ENCODE measurements at places on chromosomes 16 and 17.
A peak's percentile ranks its signal among the peaks of the same experiment; 100 is the strongest.

DNA sequence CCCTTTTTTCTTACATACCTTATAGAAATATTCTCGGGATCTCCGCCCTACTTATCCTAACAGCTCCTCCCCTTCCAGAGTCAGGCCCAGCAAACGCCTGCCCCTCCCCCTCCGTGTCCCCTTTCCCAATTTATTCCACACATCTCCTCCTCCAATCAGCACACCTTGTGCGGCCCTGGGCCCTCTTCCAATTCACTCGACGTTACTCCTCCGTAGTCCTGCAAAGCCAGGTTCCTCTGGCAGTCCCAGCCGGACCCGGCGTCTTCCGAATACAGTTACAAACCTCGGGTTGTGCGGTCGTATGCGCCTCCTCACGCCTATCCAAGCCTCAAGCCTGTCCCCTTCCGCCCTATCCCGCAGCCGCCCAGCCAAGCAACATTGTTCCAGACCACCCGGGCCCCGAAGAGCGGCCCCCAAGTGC lies 677 bp downstream of the CBX1 start:
- no peak for DNase-seq

- DNase-seq, result no peak
These were observed 15.9 kb downstream of the CHAD start for GRCh38 chr17:50452630-50453300.

- no peak for DNase-seq
These were observed 27.4 kb downstream of the EMP2 start for GRCh38 chr16:10552998-10553491.

- no peak for DNase-seq
These were observed 218.5 kb upstream of the CIBAR2 start for GRCh38 chr16:85330694-85331188.

DNA sequence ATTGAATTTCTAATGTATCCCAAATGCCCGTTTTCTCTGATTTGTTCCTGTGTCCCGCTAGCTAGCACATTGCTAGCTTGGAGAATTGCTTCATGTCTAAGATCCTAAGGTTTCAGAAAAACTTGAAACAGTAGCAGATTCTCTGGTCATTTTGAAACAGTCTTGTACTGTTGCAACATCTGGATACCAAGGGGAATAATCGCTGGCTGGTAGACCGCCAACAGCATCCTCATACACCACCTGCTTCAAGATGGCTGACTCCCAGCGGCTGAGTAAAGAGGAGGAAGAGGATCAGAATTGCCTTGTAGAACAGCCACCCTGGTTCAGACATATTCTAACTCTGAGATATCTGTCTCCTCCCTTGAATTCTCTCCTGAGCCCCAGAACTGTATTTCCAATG lies 226.7 kb upstream of the ELAC2 start:
- DNase-seq, result no peak

GRCh38 chr16:80940069-80940856 lies 66.4 kb downstream of the CMC2 start:
- DNase-seq, result no peak

GRCh38 chr17:21007646-21008045 lies 35.2 kb downstream of the USP22 start:
- no peak for DNase-seq

GRCh38 chr16:75025761-75026160 lies 26.9 kb downstream of the ZNRF1 start:
- no peak for DNase-seq

DNA sequence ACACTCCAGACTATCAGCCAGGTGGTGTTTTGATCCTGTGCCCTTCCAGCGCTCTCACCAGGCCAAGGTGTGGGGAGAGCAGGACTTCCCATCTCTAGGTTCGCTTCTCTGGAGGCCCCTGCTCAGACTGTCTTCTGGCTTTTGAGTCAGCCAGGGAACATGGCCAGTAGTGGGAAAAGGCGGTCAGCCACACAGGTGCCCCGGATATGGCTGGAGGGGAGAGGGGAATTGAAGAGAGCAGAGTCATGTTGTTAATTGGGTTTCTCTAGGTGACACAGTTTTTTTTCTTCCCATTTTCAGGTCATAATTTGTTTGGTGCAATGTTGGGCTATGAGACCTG lies 1.5 kb downstream of the MINK1 start:
- no peak for DNase-seq

GRCh38 chr17:17816831-17817551 lies 19.8 kb downstream of the SREBF1 start:
- DNase-seq, result no peak

DNA sequence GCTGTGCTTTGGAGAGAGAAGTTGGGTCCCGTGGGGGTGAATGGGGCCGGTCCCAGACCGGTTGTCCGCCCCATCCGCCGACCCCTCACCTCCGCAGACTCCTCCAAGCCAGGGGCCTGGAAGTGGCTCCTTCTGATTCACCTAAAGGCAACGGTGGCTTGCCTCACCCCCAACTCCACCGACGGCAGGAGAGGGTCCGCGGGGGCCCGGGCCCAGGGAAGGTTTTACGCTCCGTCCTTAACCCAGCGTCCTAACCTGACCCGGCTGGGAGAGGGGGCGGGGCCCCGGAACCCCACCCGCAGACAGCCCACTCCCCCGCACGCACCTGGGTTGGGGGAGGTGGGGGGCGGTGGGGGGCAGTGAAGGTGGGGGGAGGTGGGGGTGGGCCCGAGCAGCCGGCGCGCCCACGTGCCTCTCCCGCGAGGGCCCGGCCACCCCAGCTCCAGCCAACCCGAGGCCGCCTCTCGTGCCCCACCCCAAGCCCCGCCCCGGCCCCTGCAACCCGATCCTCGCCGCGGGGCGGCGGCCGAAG lies 12.7 kb upstream of the CD300A start:
- DNase-seq, result no peak

- DNase-seq, result no peak
These were observed 66.2 kb upstream of the LYRM9 start for GRCh38 chr17:27959382-27959709.

DNA sequence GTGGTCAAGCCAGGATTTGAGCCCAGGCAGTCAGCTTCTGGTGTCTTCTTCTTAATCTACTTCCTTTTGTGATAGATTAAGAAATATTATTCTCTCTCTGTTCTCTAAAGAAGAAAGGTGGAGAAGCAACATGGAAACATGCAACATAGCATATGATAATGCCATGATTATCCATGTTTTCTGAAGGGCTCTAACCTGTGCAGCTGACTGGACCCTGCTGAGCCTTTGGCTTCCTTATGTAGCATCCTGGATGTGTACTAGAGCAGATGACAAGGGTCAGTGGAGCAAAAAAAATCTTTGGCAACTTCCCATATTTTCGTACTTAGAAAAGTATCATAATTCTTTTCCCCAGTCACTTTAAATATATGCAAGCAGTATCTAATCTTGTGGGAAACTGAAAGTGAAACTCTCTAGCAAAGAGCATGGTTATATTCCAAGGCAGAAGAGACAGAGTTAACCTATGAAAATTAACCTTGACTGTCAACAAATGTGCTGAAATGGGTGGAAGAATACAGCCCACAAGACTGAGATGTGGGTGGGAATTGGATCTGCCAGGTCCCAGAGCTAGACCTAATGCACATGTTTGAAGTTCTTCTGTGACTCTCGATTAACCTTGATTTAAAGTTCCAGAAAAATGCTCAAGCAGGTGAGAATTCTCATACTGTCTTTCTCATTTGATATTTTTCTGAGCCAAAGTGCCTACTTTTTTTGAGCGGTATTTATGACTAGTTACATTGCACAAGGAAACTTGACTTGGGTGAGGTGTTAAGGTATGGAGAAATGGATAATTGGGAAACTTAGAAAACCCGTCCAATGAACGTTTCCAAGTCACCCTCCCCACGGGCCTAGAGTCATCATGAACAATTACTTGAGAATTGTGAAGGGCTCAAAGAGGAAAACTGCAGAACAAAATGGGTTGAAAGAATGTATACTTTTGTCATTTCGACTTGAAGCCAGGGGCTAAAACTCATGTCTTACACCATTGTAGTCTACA lies 248.6 kb downstream of the FTO start:
- DNase-seq, result no peak

GRCh38 chr17:7794075-7794663 lies 39.8 kb upstream of the KDM6B start:
- no peak for DNase-seq

DNA sequence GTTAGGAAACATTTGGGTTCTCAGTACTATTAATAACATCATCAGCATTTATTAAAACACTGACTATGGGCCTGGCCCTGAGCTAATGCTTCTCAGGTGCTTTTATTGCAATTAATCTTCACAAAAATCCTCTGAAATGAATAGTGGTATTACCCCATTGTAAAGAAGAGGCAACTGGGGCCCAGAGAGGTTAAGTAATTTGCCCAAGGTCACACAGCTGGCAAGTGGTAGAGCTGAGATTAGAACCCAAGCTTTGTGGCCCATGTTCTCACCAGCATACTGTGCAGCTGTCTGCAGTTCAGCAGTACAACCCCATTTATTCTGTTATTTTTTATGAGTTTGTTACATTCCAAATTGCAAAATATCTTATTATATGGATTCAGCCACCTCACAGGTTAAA lies 82.3 kb downstream of the TBC1D16 start:
- DNase-seq, result no peak

GRCh38 chr17:17156107-17156506 lies 50.0 kb downstream of the PLD6 start:
- DNase-seq, result no peak

GRCh38 chr17:50737118-50737698 lies 17.8 kb downstream of the LUC7L3 start:
- no peak for DNase-seq

- DNase-seq, result no peak
These were observed 28.3 kb upstream of the CDH15 start for GRCh38 chr16:89143201-89143741.

- no peak for DNase-seq
These were observed 3.7 kb downstream of the NCOR1 start for GRCh38 chr17:16211590-16211989.

DNA sequence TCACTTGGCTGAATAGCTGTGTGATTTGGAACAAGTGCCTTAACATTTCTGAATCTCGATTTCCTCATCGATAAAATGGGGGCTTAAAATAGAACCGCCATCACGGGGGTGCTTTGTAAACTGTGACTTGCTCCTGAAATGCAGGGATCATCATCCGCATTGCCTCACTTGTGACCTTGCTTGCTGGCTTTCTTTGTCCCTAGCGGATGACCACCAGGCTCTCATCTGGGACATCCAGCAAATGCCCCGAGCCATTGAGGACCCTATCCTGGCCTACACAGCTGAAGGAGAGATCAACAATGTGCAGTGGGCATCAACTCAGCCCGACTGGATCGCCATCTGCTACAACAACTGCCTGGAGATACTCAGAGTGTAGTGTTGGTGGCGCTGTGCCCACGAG lies 11.9 kb upstream of the TACO1 start:
- no peak for DNase-seq

- DNase-seq, result no peak
These were observed 53.9 kb downstream of the BANP start for GRCh38 chr16:88005181-88005581.

- no peak for DNase-seq
These were observed 466 bp downstream of the WDR90 start for GRCh38 chr16:649631-650030.

DNA sequence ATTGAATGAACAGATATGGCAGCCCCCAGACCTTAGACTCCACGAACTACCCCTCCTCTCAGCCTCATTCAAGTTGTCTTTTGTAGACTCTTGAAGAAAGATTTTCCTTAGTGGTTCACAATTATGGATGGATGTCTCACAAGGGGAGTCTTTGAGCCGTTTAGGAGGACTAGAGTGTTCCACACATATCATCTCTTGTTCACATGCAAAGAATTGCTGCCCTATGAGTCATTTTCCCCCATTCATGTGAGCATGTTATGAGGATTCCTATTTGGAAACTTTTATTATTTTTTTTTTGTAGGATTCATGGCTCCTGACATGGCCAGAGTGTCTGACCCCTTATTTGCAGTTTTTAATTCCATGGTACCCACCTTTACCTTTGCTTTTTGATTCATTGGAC lies 237.1 kb downstream of the SHISA9 start:
- no peak for DNase-seq

GRCh38 chr17:8126491-8127066 lies 2.7 kb upstream of the HES7 start:
- DNase-seq, result no peak

GRCh38 chr17:68518063-68518815 lies 6.0 kb downstream of the PRKAR1A start:
- no peak for DNase-seq

DNA sequence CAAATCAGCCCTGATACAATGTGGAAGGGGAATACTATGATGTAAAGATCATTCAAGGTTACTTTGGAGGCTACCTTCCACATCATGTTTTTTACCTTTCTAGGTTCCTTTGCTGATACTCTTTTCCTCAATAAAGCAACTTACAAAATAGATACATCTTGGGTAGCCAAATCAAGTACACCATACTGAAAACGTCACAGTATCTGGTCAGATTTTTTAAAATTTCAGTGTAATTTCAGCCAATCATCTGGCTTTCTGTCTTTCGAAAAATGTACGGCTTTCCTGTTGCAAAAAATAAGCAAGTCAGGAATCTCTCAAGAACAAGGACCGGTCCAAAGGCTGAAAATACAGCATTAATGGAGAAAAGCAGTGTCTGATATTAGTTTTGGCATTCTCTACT lies 15.6 kb upstream of the MED13 start:
- DNase-seq, result no peak

DNA sequence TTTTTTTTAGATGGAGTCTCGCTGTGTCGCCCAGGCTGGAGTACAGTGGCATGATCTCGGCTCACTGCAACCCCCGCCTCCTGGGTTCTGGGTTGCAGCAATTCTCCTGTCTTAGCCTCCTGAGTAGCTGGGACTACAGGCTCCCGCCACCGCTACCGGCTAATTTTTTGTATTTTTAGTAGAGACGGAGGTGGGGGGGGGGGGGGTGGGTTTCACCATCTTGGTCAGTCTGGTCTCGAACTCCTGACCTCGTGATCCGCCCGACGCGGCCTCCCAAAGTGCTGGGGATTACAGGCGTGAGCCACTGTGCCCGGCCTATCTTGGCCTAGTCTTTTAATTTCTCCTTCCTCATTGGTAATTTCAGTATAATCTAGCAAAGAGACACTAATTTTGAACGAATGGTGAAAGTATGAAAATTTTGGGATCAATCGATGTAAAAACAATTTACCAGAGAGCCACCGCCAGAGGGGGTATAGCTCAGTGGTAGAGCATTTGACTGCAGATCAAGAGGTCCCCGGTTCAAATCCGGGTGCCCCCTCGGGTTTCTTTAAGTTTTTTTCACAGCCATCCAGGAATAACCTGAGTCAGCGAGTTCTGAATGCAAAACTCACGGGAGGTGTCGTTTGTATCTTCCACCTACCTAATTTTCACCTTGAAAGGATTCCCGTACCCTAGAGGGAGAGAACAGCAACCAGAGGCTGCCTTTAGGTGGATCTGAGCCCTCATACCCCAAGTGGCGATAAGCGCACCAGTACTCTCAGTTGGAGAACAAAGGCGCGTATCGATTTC lies 2.5 kb upstream of the LASP1 start:
- DNase-seq, result peak; percentile 58

Data from cerebellar nuclear complex (tissue), 1 donor.